Pulmonary artery endothelial cell (primary cell): ENCODE measurements at places on chromosomes 4 and X. TPM values are rescaled to one million over a fixed set of nuclear protein-coding genes. Genes with fewer than 3 reads are reported as not detected.

FGB gene
- not detected in 2 replicates for total RNA-seq

TEC gene
- total RNA-seq = 0.13 and 0.81 TPM in 2 replicates

SPANXB1 gene
- total RNA-seq = not detected in 2 replicates

CNGA1 gene
- not detected in 2 replicates for total RNA-seq

PLXNB3 gene
- total RNA-seq = 3.9 and 5.5 TPM in 2 replicates

SOWAHB gene
- not detected in 2 replicates for total RNA-seq

TCEAL6 gene
- total RNA-seq = not detected in 2 replicates

AMTN gene
- 0.18 TPM in 1 of 2 replicates, not detected in the other for total RNA-seq

ATP1B4 gene
- not detected in 2 replicates for total RNA-seq

DMP1 gene
- total RNA-seq = not detected in 2 replicates

TMPRSS11F gene
- total RNA-seq = not detected in 2 replicates

CORIN gene
- total RNA-seq = 0.07 and 0.56 TPM in 2 replicates

CT83 gene
- total RNA-seq = not detected in 2 replicates

GAGE2A gene
- not detected in 2 replicates for total RNA-seq

CCKAR gene
- total RNA-seq = not detected in 2 replicates

- no peak for DNase-seq
Observed at GRCh38 chr4:39346856-39347519, 19.2 kb downstream of the RFC1 start.

DNA sequence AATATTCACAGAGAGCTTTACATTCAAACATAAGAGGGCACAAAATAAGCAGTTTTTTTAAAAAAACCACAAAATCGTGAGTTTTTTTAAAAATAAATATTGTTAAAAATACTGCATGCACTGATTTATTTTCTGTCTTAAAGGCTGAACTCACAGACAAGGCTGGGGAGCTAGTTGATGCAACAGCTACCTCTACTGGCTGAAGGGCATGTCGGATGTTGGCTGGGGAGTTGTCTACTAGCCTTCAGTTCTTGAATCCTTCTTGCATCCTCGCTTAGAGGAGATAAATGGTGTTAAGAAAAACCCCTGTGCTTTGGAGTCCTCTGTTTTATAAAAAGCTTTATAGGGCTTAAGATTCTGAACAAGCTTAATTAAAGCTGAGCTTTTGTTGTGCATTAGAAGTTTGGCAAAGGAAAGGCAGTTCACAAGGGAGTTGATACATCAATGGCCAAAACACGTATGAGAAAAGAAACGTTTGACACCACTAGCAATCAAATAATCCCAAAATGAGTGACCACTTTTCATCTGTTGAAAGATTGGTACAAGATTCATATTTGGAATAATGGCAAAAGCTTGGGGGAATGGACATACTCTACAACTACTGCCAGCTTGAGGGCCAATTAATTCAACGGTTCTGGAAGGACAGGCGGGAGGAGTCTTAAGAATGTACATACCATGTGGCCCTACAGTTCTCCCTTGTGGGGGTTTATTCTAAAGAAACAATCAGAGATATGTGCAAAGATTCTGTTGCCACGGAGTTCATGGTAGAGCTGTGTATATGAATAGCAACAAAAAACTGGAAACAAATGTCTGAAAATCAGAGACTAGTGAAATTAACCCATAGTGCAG, 94.7 kb downstream of the SEL1L3 start:
- DNase-seq = peak; percentile 58

GRCh38 chr4:153527690-153528089, 61.5 kb downstream of the TMEM131L start:
- no peak for DNase-seq

DNA sequence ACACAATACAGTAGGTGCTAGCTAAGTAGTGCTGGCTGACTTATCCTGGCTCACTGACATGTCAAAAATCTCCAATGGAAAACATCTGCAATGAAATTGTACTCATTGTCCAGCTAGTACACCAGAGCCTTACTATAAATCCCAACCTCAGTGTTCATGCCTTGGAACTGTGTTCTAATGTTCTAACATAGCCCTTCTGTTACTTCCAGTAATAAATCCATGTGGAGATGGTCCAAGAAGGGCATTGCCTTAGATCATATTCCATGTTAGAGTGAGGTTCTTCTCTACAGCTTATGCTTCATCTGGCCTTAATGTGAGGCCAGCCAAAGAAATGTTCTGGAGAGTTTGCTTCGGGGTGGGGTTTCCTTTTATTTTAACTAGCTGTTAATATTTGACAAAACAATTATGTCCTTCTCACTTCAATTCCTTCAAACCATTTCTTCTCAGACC, 25.1 kb downstream of the ENOX2 start:
- no peak for DNase-seq

GRCh38 chr4:114945616-114946015, 167.8 kb downstream of the NDST4 start:
- DNase-seq = no peak

- peak; percentile 46 for DNase-seq
Observed at GRCh38 chr4:82898322-82899243, 2.0 kb upstream of the THAP9 start.

DNA sequence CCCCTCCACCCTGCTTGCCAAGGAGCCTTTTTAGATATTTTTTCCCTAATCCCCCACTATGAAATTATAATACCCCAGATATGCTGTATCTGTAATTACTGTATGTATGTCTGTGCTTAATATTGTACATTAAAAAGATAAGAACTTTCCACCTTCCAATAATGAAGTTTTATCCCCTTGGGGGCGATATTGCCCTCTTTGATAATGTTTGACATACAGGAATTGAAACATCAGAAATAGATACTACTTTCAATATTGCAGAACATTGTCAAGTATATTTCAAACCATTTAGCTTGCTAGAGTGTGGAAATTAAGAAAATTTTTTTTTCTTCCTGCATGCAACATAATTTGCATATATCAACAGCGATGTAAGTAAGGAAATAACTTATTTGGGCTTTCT, 58.9 kb downstream of the NAF1 start:
- no peak for DNase-seq

- DNase-seq = no peak
Observed at GRCh38 chr4:101528526-101528925, 181.2 kb upstream of the PPP3CA start.

- no peak for DNase-seq
Observed at GRCh38 chr4:94577136-94577535, 125.4 kb downstream of the PDLIM5 start.

DNA sequence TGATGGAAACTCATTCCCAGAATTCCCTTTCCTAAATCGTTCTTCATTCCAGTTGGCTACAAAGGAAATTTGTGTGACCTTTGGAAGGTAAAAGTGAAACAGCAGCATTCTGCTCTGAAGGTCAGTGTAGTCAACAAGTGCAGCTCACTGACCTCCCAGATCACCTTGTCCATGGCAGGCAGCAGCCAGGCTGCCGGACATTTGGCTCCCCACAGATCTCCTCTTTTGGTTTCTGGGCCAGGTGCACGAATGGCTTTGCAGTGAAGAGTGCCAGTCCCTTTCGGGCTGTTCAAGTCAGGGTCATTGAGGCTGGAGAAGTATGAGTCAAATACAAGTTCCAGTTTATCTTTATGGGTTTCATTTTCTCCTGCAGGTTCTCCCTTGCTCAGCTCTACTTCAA, 14.3 kb downstream of the GPRIN3 start:
- no peak for DNase-seq

- DNase-seq = no peak
Observed at GRCh38 chrX:137982472-137983172, 416.7 kb downstream of the ZIC3 start.

- no peak for DNase-seq
Observed at GRCh38 chrX:129958814-129959492, 23.5 kb upstream of the BCORL1 start.

GRCh38 chr4:170162416-170162815, 72.7 kb upstream of the AADAT start:
- no peak for DNase-seq

DNA sequence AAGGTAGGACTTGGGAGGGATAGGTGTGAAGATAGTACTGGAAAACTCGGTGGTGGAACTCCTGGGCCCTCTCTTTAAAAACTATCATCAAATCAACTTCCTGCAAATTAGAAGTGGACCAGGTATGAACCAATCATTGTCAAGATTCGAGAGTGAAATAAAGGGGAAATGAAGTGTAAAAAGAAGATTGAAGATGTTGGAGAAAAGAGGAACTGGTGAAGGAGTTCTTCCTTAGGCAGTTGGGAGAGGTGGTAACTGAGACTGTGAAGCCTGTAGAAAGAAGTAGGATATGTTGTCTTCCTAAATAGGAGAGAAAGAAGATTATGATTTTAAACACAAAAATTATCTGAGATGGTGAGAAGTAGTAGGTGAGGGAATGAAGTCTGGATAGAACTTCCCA, 212.2 kb downstream of the PPP1R2C start:
- no peak for DNase-seq

- no peak for DNase-seq
Observed at GRCh38 chr4:181550381-181550780, 692.8 kb upstream of the TENM3 start.

- DNase-seq = no peak
Observed at GRCh38 chr4:157165935-157166610, 54.5 kb upstream of the GRIA2 start.

- DNase-seq = no peak
Observed at GRCh38 chr4:77174426-77174825, 17.4 kb downstream of the CCNG2 start.

- no peak for DNase-seq
Observed at GRCh38 chr4:40843696-40844095, 93.9 kb downstream of the NSUN7 start.

DNA sequence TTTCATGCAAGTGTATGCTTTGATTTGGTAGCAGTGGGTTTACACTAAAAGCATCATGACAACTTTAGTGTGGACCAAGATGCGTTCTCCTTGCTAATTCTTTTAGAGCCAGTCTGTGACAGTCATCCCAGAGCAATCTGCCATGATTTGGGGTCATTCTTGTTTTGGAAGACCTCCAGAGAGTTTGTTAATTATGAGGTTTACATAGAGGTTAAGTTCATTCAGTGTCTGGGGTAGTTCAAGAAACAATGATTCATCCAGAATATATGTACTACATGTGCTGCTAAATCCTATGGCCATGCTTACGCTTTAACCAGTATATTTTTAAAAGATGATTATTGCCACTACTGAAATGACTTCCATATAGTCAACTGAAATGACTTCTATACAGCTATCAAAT, 328.5 kb upstream of the AGA start:
- no peak for DNase-seq

DNA sequence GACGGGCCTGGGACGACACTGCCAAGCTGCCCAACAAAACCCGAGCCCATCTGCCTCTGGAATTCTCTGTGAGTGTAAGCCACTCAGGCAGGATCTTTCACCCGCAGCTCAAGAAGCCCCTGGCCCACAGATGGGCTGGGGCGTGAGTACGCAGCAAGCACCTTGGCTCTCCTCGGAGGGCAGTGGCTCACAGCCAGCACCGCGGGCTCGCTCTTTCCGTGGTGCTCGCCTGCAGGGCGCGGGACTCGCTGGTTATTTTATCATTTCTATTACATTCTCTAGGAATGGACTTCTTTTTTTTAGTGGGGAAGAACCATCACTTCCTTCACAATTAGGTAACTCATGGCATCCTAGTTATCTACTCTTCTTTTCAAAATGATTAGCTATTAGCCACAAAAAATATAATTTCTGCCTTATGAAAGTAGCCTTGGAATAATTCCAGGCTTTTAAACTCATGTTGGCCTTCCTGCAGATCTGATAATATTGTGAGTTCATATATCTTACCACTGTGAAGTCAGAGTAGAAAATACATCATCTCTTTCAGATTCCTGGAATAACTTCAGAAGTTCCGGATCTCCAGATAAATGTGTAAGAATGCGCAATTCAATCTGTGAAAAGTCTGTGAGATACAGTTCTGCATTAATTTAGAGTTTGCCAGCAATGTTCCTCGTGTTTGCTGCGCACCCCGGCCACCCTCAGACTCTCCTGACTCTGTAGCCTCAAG, 68.6 kb downstream of the NAT8L start:
- DNase-seq = no peak

DNA sequence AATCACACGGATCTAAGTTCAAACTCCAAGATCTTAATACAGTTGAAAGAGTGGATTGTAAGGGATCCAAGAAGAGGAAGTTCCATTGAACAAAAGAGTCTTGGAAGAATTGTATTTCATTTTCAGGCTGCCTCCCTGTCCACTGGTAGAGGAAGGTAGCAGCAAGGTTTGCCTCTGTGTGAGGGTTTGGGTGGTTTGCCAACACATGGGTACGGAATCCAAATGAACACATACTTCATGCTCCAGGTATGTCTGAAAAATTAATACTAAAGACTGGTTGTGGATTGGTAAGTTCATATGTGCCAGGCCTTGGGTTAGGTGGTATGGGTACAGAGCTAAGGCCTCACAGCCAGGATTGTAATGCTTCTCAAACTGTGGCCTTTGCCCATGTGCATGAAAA, 523.6 kb upstream of the BOD1L1 start:
- DNase-seq = no peak

GRCh38 chrX:53290441-53291041, 9.2 kb upstream of the IQSEC2 start:
- no peak for DNase-seq

DNA sequence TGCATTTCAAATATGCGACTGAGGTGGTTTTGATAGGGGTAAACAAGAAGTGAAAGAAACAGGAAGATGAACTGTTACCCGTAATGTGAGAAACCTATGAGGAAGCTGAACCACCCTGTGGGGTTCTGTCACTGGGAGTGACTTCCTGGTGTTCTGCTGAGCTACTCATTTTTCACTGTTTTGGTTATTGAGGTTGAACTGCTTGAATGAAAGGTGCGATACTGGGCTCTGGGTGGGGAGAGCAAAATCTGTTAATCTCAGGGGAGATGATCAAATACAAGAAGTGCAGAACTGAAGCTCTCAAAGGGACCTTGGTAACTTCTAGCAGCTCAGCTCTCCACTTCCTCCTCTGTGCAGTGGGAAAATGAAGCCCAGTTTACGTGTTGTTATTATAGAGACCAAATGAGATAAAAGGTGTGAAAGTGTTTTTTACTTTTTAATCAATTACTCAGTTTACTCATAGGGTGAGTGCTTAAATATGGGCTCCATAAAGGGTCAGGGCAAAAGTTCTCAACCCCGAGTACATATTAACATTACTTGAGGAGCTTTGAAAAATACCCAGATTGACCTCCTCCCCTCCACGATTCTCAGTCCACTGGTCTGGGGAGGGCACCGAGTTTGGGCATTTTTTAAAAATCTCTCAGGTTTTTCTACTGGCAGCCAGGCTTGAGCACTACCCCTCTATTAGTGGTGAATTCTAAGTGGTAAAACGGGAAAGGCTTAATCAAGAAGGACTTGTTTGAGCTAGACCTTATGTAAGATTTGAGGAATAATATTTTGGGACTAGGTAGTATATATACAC, 66.7 kb downstream of the COQ2 start:
- no peak for DNase-seq

GRCh38 chr4:170270628-170271027, 180.9 kb upstream of the AADAT start:
- DNase-seq = no peak

- DNase-seq = no peak
Observed at GRCh38 chr4:130054908-130055307, 959.0 kb downstream of the C4orf33 start.

GRCh38 chrX:67546496-67547423, 2.9 kb downstream of the AR start:
- no peak for DNase-seq

GRCh38 chr4:117550085-117550484, 464.7 kb upstream of the TRAM1L1 start:
- DNase-seq = no peak

- DNase-seq = no peak
Observed at GRCh38 chr4:94256828-94257227, 49.2 kb downstream of the SMARCAD1 start.
